Stomach (tissue), 19 donors: ENCODE measurements at places on chromosomes 7 and 10.
A peak's percentile ranks its signal among the peaks of the same experiment; 100 is the strongest.

- no peak for DNase-seq
Measured at GRCh38 chr10:72321248-72322029, 33.3 kb downstream of the DNAJB12 start.

GRCh38 chr10:126408953-126409641 lies 20.8 kb upstream of the ADAM12 start:
- no peak for DNase-seq

GRCh38 chr10:5746197-5746596 lies 61.6 kb downstream of the TASOR2 start:
- DNase-seq, result no peak

DNA sequence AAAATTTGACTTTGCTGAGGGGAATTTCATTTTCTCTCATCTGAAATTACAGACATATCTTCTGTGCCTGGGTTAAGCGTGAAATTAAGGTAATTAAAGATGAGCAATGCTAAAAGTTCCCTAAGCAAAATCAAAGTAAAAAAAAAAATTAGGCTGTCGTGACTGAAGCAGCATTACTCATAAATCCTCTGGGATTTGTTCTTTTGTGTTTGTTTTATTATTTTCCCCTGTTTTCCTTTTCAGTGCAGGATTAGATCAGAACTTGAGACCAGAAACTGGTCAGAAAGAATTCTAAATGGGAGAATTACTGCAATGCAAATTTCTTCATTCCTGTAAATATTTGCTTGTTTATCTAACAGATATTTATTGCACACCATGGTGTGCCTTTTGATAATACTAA lies 141.4 kb upstream of the BET1 start:
- no peak for DNase-seq

GRCh38 chr10:96610817-96611216 lies 24.0 kb upstream of the TM9SF3 start:
- peak; percentile 72 for DNase-seq

- no peak for DNase-seq
Measured at GRCh38 chr10:70122742-70123141, 9.9 kb downstream of the AIFM2 start.

DNA sequence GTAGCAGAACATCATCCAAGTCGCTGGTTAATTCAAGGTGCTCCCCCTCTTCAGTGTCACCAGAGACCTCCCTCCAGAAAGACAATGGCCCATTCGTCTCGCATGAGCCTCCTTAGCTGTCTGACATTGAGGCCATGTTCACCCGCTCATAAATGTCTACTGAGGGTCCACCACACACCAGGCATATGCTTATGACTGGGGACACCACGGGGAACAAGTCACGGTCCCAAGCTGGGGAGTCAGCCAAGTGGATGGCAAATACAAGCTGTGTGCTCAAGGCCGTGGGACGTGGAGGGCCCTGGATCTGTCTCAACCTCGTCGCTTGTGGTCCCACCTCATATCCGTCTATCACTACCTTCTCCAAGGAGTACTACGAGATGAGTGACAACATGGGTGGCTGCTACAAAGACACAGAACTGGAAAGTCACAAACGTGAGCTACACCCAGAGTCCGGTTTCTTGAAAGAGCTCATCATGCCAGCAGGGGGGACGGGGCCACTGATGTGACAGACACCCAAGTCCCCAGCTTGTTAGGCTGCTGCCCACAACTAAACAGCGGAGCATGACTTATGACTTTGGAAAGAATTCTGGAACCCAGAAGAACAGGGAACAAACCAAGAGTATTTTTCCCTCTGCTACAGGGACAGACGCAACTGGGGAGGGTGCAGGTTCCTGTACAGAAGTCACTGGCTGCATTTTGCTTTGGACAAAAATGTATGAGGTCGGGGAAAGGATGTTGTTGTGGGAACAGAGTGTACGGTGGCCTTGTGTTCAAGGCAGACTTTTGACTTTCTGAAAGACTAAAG lies 189.6 kb downstream of the COBL start:
- no peak for DNase-seq

DNA sequence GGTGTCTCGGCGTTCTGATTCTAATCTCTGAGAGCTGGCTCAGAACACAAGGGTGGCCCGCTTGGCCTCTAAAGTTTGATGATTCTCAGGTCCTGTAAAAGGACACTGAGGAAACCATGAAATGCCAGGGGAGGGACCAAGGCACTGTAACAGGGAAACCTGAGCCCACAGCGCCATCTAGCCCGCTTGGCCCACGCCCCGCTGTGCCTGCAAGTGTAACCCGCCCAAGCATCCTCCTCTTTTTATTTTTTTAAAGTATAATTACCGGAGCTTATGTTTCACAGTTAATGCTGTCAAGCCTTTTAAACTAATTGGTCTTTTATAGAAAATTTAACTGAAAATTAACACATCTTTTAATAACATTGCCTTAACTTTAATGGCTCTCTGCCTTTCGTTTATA lies 734.7 kb downstream of the KCNMA1 start:
- DNase-seq, result peak; percentile 72

DNA sequence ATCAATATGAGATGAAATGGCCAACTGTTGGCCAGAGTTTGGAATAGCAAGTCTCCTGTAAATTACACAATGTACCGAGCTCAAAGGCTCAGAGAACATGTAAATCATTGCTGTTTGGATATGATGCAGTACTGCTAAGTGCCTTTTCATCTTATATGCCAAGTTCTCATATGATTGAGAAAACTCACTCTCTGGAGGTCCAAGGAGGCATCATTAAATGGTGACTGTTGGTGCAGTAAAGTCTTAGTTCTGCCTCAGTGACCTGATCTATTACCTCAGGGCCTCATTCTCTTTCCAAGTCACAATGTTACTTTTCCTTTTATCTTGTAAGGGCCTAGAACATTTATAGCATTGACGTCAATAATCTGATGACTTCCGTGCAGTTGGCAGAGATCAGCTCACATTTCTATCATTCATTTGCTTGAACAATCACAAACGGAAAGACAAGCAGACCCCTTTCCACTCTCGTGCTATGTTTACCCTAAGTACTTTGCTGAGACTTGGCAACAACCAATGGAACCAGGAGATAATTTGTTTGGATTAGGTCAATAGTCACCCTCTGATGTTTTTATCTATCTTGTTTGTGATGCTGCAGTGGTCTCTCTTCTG lies 32.6 kb upstream of the PDK4 start:
- peak; percentile 42 for DNase-seq

DNA sequence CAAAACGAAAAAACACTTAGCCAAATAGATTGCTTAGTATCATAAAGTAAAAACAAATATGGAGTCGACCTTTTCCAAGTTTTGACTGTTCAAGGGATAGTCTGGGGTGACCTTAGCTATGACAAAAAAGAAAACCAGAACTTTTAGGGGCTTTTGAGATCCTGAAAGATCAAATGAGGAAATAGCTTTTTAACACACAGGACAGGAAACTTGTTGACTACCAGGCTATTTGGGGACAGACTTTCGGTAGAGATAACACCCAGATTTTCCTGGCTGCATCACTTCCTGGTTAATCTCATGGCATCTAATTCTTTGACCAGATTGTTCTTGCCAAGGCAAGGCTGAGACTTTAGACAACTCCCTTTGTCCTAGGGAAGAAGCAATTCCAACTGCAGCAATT lies 34.5 kb upstream of the EGR2 start:
- no peak for DNase-seq

DNA sequence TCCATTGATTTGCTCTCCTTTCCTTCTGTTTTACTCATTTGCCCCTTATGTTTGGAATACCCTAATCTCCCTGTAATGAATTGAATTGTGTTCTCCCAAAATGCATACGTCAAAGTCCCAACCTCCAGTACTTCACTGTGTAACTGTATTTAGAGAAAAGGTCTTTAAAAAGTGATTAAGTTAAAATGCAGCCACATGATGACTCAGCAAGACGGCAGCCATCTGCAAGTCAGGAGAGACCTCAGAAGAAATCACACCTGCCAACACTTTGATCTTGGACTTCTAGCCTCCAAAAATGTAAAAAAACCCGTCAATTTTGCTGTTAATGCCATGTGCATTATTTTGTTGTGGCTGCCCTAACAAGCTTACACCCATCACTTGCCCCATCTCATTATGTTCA lies 85.3 kb upstream of the PCLO start:
- DNase-seq, result no peak

- DNase-seq, result no peak
Measured at GRCh38 chr7:150787321-150788281, 12.6 kb downstream of the TMEM176B start.

DNA sequence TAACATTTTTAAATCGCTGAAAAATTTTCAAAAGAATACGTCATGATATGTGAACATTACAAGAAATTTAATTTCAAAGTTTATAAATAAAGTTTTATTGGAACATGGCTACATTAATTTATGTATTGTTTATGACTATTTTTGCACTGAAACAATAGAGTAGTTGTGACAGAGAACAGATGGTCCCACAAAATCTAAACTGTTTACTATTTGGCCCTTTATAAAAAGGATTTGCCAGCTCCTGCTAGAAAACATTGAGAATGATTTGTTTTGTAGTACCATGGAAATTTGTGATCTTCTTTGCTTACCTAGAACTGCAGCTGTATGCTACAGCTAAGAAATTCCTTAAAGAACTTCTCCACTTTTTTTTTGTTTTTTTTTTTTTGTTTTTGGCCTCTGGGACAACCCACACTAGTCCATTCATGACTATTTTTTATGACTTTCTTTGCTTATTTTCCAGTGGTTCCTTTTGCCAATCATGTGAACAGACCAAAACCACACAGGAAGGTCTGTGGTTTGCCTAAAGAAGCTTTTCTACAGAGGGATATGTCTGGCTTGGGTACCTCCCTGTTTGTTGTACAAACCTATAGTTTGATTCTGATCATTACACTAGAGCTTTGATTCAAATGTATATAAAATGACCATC lies 55.7 kb downstream of the ST7 start:
- no peak for DNase-seq

DNA sequence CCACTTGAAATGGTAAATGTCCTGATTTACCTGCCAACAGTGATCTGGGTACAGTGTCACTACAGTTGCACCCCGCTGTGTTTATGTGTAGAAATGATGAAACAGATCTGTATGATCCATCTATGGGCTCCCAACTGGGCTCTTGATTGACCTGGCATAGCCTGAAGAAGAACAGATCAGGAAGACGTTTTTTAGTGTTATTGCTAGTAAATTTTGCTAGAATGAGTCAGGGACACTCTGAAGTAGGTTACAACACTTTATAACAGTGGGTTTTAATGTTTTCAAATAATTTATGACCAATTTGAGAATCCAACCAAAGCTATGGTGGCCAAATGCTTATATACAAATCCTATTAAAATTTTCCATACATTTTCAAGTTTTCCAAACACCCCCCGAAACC lies 110.3 kb downstream of the DKK1 start:
- DNase-seq, result no peak

DNA sequence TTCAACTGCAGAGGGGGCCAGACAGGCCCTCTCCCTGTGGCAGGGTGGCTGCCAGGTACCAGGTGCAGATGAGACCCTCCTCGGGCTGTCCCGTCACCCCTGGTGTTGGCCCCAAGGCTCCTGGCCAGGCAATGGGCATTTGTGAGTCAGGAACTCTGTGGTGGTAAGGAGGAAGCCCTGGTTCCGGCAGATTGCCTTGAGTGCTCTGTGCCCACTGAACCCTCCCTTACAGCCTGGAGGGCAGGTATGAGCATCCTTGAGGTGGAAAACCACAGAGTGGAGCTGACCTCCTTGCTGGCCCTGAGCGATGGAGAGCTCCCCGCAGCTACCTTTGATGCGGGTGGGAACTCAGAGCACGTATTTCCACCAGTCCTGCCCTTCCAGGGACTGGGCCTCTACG lies 2.0 kb downstream of the PAOX start:
- no peak for DNase-seq

DNA sequence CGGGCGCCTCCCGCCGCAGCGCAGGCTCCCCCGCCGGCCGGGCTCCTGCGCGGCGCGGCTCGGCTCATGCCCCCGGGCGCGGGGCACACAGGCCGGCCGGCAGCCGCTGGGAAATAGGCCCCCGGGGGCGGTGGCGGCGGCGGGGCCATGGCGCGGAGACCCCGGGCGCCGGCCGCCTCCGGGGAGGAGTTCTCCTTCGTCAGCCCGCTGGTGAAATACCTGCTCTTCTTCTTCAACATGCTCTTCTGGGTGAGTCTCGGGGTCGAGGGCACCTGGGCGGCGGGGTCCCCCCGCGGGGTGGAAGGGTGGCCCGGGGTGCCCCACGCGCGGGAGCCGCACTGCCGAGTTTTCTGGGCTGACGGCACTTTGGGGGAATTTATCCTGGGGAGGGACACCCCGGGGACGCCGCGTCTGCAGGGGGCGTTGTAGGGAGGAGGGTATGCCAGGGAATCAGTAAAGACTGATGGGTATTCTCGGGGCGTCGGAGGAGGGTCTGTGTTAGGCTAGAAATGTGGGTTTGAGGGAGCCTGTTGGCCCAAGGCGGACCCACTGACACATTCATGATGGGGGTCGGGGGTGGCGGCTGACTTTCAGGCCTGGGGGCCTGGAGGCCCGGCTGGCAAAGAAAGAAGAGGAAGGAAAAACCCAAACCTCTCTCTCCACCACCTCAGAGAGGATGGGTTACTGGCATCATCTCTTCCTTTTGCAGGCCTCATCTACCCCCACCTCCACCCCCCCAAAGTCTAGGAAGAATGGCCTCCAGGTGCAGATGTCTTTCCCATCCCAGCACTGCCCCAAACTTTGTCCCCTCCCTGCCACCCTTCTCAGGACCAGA lies 544 bp downstream of the TSPAN33 start:
- DNase-seq, result peak; percentile 22

DNA sequence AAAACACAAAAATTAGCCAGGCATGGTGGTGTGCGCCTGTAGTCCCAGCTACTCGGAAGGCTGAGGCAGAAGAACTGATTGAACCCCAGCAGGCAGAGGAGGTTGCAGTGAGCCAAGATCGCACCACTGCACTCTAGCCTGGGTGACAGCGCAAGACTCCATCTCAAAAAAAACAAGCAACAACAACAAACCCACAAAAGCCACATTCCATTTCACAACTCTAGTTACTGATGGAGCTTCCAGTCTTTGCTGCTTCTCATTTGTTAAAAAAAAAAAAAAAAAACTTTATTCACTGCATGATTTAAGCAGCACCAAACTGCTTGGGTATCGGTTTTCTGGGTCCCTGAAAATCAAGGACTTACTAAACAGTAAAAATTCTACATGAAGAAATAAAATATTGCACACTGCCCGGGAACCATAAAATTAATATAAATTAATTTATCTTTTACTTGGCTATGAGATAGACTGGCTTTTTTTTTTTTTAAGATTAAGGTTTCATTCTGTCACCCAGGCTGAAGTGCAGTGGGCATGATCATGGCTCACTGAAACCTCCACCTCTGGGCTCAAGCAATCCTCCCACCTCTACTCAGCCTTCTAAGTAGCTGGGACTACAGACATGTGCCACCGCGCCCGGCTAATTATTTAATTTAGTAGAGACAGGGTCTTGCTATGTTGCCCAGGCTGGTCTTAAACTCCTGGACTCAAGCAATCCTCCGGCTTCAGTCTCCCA lies 42.0 kb downstream of the SRPK2 start:
- no peak for DNase-seq

GRCh38 chr7:41503438-41503837 lies 199.5 kb downstream of the INHBA start:
- DNase-seq, result no peak

GRCh38 chr10:61157182-61157581 lies 213.2 kb upstream of the RHOBTB1 start:
- no peak for DNase-seq
